Urinary bladder (tissue), 4 donors: ENCODE measurements at places on chromosomes 16 and 17. TPM values are rescaled to one million over a fixed set of nuclear protein-coding genes. Genes with fewer than 3 reads are reported as not detected.
A peak's percentile ranks its signal among the peaks of the same experiment; 100 is the strongest.

USP6 gene
- polyA plus RNA-seq, result 0.03 TPM

LUC7L gene
- polyA plus RNA-seq, result 47.0 TPM

TPSD1 gene
- 2.1 TPM for polyA plus RNA-seq

SLC43A2 gene
- polyA plus RNA-seq, result 19.6 TPM

C1QTNF8 gene
- not detected for polyA plus RNA-seq

SLC16A13 gene
- polyA plus RNA-seq, result 1.5 TPM

RASD1 gene
- polyA plus RNA-seq, result 12.5 TPM

NPTX1 gene
- 2.3 TPM for polyA plus RNA-seq

RNU2-1 gene
- not detected for polyA plus RNA-seq

PLCG2 gene
- polyA plus RNA-seq, result 8.0 TPM

SLFN14 gene
- polyA plus RNA-seq, result not detected

DNA sequence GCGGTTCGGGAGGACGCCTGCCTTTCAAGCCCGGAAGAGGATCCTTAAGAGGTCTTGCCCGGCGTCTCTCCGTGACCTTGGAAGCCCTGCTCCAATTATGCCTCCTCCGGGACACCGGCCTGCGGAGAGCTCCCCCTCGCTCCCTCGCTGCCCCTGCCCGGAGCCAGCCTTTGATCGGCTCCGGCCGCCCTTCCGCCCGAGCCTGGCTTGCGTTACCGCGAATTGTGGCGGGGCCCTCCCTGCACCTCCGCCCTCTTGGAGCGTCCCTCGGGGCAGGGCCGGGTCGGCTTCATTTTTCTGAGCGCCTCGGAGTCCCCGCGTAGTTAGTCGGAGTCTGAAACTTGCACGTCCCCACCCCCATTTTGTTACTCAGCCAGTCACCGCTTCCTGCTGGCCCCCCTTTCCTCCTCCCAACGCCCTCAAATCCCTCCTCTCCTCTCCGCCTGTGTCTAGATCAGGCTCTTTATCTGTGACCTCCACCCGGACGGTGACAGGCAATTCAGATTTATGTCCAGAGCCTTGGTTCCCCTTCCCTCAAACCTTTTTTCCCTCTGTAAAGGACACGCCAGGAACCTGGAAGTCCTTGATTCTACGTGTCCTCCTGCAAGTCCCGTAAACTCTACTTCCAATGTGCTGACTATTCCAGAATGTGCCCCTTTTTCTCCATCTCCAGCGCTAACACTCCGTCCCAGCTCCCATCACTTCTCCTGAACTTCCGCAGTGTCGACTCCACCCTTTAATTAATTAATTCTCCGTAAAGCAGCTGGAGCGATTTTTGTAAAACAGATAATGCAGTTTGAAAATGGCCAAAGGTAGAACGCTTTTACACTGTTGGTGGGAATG, 569 bp upstream of the RABEP2 start:
- peak; percentile 74 for DNase-seq

GRCh38 chr17:4199818-4200402, 56.9 kb downstream of the CYB5D2 start:
- no peak for DNase-seq

DNA sequence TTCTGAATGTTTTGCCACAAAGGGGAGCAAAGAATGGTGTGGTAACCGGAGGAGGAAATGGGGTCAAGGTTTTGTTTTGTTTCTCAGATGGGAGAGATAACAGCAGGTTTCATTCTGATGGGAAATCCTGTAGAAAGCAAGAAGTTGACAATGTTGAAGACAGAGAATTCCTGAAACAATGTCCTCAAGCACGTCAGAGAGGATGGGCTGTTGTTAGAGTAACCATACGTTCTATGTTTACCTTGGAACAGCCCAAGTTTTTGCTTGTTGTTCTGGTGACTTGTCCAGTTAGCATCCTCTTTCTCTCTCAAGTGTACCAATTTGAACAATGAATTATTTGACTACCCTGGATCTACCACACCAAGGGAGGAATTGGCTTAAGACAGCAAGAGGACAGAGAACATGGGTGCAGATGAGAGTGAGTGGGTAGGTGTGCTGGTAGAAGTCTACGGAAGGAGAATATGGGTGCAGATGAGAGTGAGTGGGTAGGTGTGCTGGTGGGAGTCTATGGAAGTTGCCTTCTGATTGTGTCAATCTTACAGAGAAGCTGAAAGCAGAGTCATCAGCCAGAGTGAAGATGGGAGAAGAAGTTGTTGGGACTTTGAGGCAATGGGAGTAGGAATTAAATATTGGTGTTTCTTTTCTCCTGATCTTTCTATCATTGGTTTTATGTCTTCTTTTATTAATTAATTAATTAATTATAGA, 14.8 kb upstream of the NSRP1 start:
- DNase-seq, result no peak

DNA sequence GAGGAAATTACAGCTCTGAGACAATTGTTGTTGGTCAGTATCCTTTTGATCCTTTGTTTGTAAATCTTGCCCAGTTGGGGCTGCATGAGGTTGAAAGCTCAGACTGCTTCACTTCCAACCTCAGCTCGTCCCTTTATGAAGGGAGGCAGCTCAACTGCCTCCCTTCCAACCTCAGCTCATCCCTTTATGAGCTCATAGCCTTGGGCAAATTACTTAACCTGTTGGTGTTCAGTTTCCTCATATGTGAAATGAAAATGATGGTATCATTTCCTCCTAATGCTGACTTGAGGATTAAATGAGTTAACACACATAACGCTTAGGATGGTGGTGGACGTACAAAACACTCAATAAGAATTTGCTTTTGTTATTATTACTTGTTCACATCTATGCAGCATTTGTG, 265.1 kb downstream of the CDH13 start:
- DNase-seq, result no peak

DNA sequence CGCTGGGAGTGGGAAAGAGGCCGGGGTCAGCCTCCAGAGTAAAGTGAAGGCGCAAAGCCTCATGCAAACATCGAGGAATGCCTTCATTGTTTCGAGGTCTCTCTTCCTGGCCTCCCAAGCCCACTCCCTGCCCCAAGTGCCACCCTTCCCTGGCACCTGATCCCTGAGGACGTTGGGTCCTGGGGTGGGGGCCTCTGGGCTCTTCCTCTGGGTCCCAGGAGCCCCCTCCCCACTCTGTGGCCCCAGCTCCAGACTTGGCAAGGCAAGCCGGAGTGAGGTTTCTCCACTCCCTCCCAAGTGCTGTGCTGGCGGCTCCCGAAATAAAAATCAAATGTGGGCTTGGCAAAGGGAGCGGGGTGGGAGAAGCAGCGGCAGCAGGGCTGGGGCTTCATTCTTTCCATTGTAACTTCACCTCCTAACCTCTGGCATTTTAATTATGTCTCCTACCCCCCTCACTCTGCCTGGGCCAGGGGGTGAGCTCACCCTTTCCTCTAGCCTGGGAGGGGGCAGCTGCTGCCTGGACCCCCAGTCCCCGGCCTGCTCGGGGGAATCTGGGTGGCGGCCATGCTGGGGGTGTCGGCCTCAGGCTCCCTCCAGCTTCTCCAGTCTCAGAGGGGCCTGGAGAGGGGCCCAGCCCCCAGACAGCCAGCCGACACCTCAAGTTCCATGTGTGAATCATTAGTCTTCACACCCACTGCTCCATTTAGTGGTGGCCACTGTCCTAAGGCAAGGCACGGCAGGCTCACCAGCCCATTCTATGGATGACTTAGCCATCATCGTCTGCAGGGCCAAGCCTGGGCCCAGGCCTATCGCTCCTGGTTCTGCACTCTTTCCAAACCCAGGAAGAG, 14.6 kb upstream of the TMEM92 start:
- DNase-seq, result no peak

- DNase-seq, result no peak
Observed at GRCh38 chr17:27199948-27200347, 94.0 kb upstream of the WSB1 start.

DNA sequence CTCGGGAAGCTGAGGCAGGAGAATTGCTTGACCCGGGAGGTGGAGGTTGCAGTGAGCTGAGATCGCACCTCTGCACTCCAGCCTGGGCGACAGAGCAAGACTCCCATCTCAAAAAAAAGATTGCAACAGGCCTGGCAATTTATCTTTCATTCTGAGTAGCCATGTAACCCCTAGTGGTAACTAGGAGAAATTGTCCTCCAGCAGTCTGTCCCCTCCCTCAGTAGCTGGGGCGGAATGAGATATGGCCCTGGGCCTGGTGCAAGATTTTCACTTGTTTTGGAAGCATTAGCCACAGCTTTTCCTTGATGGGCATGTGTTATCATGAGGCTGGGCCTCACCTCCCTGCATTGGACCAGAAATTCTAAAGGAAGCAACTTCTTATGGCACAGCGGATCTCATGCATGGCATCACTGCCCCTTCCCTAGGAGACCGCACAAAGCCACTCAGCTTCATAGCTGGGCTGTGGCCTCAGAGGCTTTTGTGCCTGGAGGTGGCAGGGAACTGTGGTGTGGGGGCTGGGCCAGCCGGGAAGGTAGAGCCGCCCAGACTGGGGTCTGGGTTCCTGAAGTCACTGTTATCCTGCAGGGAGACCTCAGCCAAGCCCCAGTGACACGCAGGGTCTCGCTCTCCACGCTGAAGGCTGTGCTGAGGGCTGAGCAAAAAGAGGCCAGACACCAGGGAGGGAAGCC, 13.4 kb downstream of the NATD1 start:
- no peak for DNase-seq

- no peak for DNase-seq
Observed at GRCh38 chr17:330993-331701, 21.5 kb downstream of the RPH3AL start.

DNA sequence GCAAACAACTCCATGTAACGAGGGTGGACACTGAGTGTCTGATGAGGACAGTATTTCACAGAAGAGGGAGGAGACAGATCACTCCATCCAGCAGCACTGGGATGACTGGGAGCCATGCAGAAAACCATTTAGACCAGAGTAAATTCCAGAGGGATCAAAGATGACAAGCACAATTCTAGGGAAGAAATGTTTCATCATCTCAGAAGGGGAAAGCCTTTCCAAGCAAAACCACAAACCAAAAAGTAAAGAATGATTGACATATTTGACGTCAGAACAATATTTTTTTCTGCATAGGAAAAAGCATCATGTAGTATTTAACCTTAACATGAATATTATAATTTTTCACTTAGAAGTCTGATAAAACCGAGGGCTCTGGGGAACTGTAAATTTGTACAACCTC, 4.8 kb downstream of the DNASE1 start:
- DNase-seq, result no peak

- no peak for DNase-seq
Observed at GRCh38 chr16:75070012-75070841, 46.4 kb downstream of the LDHD start.

DNA sequence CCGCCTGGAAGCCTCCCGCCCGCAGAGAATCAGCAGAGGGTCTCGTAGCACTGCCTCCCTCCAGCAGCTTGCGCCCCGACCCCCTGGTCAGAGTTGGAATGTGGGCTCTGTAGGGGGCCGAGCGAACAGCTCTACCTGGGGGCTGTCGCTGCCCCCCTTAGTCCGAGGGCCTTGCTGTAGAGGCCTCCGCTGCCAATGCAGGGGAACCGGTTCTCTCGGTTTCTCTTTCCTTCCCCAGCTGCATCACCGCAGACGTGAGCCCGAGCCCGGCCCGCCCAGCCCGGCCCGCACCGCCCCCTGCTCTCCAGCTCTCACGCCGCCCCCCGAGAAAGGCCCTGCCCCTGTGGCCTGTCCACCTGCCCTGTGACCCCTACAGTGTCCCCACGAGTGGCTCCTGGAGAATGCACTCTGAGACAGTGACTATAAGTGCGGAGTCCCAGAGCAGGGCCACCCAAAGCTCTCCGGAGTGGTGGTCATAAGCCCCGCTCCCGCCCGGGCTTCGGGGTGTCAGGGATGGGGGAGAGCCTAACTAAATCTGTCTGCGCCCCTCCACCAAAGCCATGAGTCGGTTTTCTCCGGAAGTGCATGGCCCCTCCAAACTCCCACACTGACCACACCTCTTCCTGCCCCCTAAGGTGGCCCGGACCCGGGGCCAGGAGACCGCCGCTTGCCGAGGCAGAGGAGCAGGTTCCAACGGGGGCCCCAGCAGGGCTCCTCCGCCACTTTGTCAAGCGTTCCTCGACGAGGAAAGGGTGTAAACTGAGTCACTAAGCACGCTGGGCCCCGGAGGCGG, 1.7 kb downstream of the ARHGAP27 start:
- no peak for DNase-seq

DNA sequence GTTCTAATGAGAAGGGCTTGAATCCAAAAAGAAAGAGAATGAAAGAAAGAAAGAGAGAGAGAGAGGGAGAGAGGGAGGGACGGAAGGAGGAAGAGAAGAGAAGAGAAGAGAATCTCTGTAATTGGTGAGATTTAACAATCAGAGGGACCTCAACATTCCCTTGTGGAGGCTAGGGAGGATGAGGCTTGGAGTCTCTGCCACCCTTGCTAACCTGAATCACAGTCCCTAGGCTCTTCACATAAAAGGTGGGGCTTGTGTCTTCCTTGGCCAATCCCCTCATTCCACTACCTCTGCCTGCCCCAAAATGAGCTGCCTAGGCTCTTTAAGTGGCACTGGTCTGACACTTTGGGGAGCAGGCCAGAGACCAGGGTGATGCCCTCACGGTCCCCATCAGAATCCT, 30.1 kb downstream of the PIPOX start:
- DNase-seq, result no peak

- DNase-seq, result no peak
Observed at GRCh38 chr16:8919089-8919933, 37.2 kb downstream of the LITAFD start.

GRCh38 chr16:53692146-53692545, 11.5 kb downstream of the RPGRIP1L start:
- no peak for DNase-seq

GRCh38 chr17:6420173-6420641, 14.7 kb downstream of the AIPL1 start:
- no peak for DNase-seq

DNA sequence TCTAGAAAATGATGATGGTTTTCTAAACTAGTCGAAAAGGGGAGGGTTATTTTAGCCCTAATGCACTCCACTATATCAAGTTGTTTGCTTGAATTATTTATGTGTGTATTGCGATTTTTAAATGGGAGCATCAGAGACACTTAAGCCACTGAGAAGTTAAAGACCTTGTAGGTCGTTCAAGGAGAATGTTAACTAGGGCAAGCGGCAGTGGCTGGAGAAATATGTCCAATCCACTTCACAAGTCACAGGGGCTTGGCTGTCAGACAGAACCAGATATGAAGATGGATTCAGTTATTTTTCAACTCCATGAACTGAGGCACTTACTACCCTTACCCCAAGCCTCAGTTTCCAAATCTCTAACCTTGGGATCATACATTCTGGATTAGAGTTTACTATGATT, 702.0 kb downstream of the CDH11 start:
- DNase-seq, result no peak

- no peak for DNase-seq
Observed at GRCh38 chr16:20395946-20396345, 8.6 kb downstream of the PDILT start.

GRCh38 chr17:51200295-51200694, 34.1 kb downstream of the NME2 start:
- no peak for DNase-seq

DNA sequence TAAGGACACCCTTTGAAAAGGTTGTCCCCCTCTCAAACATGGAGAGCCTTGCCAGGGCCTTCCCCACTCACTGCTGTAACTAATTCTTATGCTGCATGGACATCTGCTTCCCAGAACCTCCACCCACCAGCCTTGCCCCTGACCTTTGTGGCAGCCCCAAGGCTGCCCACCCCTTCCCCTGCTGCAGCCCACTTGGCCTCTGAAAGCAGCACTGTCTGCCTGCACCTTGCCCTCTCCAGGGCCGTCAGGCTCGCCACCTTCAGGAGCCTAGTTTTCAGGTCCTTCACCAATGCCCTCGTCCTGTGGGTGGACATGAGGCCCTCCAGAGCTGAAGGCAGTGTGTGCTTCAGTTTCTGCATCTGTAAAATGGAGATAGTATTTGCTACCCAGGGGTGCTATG, 2.7 kb upstream of the CORO1A start:
- DNase-seq, result no peak
